Fibroblast of upper back skin (primary cell): ENCODE measurements at places on chromosomes 3 and 15.

DNA sequence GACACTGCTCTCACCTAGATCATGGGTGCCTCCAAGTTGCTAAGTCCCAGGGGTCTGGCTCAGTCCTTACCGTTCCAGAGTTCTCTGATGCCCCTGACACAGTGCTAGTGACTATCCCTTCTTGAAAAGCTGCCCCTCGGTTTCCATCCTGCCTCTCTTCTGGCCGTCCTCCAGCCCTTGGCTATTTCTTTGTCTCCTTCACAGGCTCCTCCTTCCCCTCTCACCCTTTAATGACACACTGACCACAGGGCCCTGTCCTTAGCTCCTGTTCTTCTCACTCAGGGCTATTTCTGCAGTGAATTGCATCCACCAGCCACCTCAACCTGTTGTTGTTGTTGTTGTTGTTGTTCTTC is 31.1 kb downstream of the SLC28A1 start:
- no peak for DNase-seq

DNA sequence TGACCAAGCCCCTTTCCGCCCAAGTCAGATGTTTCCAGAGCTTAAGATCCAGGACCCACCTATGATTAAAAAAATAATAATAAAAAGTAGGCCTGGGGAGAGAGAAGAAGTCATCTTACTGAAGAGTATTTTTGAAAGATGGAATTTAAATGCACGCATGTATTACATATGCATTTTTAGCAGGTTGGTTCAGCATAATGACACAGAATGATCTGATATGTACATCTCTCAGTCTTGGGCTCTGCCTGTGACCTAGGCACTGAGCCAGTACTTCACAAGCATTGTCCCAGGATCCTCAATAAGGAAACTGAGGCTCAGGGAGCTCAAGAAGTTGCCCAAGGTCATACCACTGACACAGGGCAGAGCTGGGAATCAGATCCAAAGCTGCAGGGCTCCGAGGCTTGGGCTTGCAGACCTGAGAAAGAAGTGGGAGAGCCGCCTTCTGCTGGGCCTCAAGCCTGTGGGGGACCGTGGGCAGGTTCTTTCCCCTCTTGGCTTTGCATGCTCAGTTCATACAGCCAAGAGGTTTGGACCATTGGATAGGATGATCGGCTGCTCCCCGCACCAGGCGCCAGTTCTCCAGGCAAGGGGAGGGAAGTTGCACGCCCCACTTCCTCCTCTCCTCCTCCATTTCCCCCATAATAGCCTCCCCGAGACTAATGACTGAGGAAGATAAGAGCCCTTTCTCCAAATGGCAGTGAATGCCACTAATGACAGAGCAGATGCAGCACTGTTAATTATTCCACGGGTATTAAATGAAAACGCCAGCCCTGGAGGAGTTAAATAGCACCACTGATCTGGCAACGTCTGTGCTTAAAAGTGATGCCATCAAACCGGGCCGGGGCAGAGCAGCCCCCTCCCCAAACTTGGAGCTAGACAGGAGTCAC is 6.9 kb downstream of the SLC6A1 start:
- no peak for DNase-seq

- DNase-seq = no peak
These were observed 97.2 kb upstream of the TJP1 start for GRCh38 chr15:29919380-29919881.

- no peak for DNase-seq
These were observed 101.2 kb downstream of the CHST2 start for GRCh38 chr3:143220741-143221140.

DNA sequence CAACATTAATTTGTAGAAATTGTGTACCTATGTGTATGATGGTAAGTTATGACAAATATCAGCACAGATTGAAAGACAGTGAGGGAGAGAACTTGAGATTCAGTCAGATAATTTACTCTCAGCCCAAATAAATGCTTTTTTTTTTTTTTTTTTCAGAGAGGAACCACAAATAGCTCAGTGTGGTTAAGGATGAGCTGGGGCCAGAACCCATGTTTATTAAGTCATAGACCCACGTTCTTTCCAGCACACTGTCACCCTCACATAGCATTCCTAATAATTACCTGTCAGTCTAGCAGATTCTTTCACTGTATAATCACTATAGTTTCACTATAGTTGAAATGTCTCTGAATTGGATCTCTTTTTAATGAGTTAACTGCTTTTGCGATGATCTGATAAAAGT is 246.1 kb downstream of the ZIC1 start:
- peak; percentile 88 for DNase-seq
